ENCODE measurements at places on chromosomes 2 and 18.

DNA sequence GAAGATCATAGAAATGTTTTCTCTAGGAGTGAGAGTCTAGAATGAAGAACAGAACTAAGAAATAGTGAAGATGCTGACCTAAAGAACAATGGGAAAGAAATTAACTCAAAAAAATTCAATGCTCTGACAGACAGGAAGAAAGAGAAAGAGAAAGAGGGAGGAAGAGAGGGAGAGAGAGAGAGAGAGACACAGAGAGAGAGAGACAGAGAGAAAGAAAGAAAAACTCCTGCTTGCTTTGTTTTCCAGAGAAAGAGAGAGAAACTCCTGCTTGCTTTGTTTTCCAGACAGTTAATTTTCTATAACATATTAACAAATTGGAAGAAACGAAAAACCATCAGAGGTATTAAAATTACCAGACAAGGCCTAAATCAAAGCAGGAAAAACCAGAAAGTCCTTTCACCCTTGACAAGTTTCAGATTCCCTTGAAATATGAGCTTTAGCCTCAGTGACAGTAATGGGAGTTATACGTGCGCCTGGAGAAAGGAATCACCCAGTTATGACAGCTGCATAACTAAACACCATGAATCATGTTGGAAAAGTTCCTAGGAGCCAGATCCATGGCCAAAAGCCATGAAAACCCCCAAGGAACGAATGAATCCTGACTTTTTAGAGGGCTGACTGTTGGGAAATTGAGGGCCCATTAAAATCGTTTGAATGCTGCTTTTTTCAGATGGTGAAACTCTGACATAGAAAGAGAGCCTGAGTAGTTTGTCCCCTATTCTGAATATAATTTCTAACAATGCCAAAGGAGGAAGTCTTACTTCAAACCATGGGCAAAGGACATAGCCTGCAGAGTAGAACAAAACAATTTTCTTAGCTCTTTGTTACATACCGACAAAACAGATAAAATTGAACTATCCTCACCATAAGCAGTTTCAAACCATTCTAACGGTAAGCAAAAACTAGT is 228.6 kb upstream of the CHST9 start:
- DNase-seq, result no peak

DNA sequence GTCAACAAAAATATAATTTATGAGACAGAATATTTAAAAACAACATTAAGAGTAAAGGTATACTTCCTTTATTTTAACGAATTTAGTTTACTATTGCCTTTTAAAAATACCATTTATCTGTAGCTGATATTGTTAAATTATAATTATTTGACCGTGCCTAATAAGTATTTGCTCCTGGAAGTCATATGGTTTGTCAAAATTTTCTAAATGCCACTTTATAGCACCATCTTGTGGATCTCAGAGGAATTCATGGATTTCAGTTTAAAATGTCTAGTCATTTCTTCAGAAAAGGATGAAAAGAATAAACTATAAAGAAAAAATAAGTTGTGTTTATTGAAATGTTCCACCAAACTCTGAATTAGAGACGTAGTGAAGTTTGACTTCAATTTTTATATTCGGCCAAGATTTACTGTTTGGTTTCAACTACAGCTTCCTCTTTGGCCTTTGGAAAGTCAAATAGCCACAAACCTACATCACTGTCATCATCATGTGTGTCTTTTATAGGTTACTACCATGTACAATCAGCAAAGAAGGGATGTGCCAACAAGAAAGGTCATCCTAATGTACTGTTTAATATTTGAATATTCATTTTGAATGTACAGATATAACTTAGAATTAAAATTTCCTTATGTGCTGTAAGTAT is 10.3 kb upstream of the FTCDNL1 start:
- DNase-seq, result no peak

DNA sequence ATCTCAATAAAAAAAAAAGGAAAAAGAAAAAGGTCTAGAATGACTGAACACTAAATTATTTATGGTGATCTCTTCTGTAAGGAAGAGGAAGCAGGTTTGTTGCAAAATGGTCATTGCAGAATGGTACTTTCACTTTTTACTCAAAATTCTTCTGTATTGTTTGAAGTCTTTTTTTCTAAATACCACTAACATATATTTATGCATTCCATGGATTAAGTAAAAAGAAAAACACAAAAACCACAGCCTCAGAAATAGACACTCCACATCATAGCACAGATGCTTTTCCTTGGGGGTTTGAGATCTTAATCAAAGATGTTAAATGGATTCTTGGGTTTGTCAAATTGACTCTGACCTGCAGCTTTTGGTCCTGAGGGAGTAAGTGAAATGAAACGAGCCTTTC is 47.4 kb downstream of the RHOB start:
- DNase-seq, result no peak

- no peak for DNase-seq
Observed at GRCh38 chr2:36450466-36451196, 95.1 kb downstream of the CRIM1 start.

- no peak for DNase-seq
Observed at GRCh38 chr2:37589298-37589697, 82.1 kb downstream of the CDC42EP3 start.
